Activated CD8-positive, alpha-beta memory T cell treated with anti-CD3 and anti-CD28 coated beads, Interleukin-2, amount 10 ng/mL, durations not matched to agents 7 days and 5 days (primary cell): ENCODE measurements at places on chromosomes 1 and 21. TPM values are rescaled to one million over a fixed set of nuclear protein-coding genes. Genes with fewer than 3 reads are reported as not detected.
A peak's percentile ranks its signal among the peaks of the same experiment; 100 is the strongest.

DNA sequence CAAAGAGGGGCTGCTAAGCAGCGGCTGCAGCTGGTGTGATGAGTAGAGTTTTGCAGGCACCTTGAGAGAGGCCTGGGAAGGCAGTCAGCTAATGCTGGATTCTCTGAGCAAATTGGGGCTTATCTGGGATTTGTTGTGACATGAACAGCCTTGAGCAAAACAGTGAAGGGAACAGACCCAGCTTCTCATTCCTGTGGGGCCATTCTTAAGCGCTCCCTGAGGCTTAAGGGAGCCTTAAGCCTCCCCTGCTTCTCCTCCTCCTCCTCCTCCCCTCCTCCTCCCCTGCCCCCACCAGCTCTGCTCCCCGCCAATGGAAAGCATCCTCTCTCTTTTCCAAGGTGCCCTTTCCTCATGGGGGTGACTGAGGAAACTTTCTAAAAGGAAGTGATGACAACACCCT lies 21.3 kb downstream of the HMGCS2 start:
- no peak overlapping the region for H3K27ac ChIP-seq
- H3K36me3 ChIP-seq, result peaks cover 8% of the 10 kb centered on the region
- H3K4me1 ChIP-seq, result peaks cover 19% of the 10 kb centered on the region
- H3K4me3 ChIP-seq, result no peak overlapping the region
- H3K27me3 ChIP-seq, result peaks cover 29% of the 10 kb centered on the region

- peaks cover 54% of the 10 kb centered on the region for H3K36me3 ChIP-seq
- peak; percentile 89 for DNase-seq
- H3K4me3 ChIP-seq, result peak overlapping the region; percentile 64
- H3K4me1 ChIP-seq, result peaks cover 98% of the 10 kb centered on the region
- H3K27me3 ChIP-seq, result no peaks in the 10 kb centered on the region
These were observed 14.0 kb downstream of the LAPTM5 start for GRCh38 chr1:30743584-30744059.

GRCh38 chr1:203206129-203206687 lies 19.7 kb upstream of the CHI3L1 start:
- H3K27me3 ChIP-seq, result peaks cover 24% of the 10 kb centered on the region
- H3K27ac ChIP-seq, result no peak overlapping the region
- no peak overlapping the region for H3K4me3 ChIP-seq

Gene RCSD1
- total RNA-seq, result 129 TPM

Gene DENND2C
- total RNA-seq, result 0.35 TPM
